ENCODE measurements at places on chromosomes 5 and 9.

- no peak for DNase-seq
These were observed 22.8 kb downstream of the OSTF1 start for GRCh38 chr9:75111019-75111622.

DNA sequence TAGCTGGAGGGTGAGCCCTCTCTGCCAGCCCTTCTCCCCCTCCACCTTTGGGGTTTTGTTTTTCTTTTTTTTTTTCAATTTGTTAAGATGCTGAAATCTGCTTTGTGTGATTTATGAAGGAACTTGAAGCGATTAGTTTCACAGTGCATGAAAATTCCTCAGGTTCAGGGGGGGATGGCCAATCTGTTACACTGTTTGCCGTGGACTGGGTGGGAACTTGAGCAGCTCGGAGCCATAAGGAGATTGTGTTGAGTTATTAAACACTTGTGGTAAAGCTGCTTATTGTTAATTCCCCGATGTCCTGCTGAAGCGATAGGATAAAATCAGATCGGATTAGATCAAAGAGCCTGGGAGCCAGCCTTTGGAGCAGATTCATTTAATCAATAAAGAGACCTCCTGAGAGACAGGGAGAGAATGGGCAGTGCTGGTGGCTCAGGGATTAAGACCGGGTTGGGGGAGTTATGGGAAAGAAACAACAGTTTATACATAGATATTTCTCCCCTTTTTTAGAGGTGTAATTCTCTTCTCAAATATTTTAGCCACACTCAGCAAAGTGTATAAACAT lies 105.8 kb upstream of the SPATA31D4 start:
- no peak for DNase-seq

DNA sequence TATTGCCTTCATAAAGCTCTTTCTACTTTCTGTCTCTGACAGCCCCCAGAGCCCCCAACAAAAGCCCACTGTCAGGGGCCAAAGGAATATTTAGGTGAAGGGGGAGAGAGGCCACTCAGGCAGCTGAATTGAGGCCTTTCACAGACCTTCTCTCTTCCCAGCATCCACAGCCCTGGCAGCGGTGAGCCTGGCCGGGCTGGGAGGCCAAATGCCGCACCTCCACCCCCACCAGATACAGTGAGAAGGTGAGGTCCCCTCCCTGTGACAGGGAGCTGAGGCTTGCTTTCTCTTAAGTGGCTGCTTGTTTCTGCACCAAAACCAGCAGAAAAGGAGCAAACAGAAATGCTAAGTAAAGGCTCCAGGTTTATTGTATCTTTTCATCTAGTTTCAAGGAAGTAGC lies 168.1 kb downstream of the ROR2 start:
- DNase-seq, result no peak

DNA sequence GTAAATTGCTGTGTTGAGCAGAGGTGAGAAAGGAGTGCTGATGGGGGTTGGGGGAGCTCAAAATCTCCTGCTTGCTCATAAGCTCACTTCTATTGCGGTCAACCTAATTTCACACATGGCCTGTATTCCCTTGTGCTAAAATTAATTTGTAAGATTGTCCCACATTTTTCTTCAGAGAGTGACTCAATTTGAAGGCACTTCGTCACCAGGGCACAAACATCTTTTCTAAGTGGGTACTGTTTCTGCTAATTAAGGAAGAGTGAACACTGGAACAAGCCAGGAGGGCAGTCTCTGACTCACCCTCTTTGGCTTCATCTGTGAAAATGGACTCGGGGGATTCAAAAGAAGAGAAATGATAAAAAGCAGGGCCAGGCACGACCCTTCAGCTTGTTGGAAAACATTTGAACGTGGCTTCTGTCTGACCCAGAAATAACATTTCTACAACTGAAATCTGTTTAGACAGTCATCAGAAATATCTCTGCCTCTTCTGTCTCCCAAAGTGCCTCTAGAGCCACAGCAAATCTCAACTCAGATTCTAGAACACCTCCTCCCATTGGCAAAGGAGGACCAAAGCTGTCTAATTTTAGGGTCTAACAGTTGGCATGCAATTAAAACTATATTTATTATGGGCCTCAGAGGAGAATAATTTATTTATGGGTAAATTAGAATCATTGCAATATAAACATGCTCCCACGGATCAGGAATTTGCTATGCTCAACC lies 49.8 kb downstream of the FEM1C start:
- no peak for DNase-seq

DNA sequence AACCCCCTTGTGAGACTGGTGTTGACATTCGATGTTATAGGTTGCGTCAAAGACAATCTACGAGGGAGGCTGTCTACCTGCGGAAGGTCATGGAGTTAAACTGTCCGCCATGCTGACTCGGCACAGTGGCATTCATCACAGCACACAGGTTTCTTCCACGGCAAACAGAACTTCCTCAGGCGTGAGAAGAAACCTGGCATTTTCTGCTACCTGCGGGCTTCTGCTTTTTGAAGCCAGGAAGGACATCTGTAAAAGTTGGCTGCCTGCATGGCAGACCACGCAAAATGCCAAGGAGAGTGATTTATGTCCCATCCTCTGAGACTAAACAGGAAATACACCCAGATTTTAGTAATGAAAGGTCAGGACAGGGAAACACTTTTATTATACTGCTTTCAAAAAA lies 809.8 kb upstream of the NUDT12 start:
- no peak for DNase-seq

DNA sequence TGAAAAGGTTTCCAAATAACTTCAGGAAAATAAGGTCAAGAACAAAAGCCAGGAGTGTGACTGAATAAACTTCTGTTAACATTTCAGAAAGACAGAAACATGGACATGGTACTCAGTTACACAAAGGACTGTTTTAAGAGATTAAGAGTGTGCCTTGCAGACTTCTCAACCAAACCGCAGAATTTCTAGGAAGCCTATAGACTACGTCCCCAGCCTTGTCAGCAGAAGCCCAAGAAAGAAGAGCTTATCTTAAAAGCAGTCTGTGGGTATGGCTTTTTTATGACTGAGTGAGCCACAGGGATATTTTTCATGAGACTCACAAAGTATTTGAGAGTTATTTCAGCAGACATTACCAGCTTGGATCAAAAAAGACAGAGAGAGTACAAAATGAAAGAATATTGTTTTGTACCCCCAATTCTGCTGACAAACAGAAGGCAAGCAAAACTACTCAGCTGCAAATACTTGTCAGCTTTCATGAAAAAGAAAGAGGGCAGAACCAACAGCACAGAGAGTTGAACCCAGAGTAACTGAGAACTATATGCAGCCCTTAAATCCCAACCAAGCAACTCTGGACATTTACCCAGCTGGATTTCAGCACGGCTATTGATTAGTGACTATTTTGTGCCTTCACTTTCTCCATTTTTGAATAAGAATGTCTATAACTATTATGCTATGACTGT lies 711.0 kb upstream of the CTNND2 start:
- DNase-seq, result peak; percentile 93

Data from K562 (cell line).